Stimulated activated CD8-positive, alpha-beta memory T cell treated with anti-CD3 and anti-CD28 coated beads, Interleukin-4, amount 100 ng/mL, for 1 hour (primary cell): ENCODE measurements at places on chromosomes 7 and 10.

DNA sequence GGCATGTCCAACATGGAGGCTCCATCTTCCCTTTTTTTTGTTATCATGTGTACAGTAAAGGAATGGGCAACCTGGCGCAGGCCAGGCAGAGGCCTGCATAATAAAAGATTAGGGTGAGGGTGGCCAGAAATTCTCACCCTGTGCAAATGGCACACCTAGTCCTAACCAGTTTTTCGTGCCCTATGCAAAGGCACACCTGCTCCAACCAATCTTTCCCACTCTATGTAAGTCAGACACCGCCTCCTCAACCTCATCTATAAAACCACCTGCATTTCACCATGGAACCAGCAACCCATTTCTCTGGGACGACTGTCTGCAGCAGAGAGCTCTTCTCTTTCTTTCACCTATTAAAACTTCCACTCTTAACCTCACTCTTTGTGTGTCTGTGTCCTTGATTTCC lies 16.1 kb downstream of the TBATA start:
- no peak for DNase-seq

- DNase-seq = no peak
Measured at GRCh38 chr10:125014086-125014830, 72.3 kb downstream of the ZRANB1 start.

GRCh38 chr10:18214691-18215563 lies 74.7 kb downstream of the CACNB2 start:
- DNase-seq = no peak

- no peak for DNase-seq
Measured at GRCh38 chr10:70761031-70761601, 24.1 kb downstream of the TBATA start.

DNA sequence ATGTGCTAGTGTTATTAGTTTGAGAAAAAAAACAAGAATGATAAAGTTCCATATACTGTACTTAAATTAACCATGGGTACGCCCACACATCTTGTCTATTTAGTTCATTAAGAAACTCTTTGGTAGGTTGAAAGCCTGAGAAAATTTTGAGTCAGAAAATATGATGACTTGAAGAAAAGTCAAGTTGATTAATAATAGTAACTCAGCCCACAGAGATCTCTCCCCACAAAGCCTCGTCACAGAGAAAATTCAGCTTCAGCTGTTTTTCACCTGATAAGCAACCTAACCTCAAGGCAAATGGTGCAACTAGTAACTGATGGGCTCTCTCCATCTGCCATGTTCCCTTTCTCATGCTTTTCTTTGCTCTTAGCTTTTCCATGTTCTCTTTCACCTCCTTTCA lies 1021.6 kb downstream of the GATA3 start:
- DNase-seq = no peak

DNA sequence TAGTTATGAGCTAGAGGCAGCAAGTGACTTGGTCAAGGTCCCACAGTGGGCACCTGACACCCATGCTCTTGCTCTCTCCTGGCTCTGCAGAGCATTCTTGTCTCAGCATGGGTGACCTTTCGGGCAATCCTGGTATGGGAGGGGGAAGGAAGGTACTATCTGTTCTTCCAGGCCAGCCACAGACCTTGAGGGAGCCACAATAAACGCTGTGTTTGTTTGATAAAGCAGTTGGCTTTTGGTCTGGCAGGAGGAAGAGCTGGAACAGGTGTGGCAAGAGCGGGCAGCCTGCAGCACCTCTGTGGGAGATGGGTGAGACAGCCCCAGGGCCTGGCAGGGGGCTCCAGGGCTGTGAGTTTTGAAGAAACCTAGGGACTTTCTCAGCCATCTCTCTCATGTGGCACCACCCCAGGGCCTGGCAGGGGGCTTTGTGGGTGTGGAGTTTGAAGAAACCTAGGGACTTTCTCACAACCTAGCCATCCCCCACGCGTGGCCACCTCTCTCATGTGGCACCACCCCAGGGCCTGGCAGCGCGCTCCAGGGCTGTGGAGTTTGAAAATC lies 11.4 kb downstream of the CLDN3 start:
- no peak for DNase-seq

DNA sequence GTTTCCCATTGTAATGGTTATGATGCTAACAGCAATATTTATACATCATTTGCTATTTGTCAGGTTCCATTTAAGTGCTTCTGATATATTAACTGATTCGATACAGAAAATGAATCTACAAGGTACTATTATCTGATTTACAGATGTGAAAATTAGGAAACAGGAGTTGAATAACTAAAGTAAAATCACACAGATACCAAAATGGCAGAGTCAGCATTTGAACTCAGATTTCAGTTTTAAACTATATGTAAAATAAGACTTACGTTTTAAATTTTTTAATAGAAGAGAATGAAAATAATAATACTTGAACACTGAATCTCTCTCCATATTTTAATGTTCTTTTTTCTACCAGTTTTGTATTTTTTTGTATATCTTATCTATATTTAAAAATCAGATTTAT lies 313.2 kb downstream of the MDFIC start:
- DNase-seq = no peak

- DNase-seq = no peak
Measured at GRCh38 chr10:33391611-33392465, 57.4 kb upstream of the NRP1 start.

DNA sequence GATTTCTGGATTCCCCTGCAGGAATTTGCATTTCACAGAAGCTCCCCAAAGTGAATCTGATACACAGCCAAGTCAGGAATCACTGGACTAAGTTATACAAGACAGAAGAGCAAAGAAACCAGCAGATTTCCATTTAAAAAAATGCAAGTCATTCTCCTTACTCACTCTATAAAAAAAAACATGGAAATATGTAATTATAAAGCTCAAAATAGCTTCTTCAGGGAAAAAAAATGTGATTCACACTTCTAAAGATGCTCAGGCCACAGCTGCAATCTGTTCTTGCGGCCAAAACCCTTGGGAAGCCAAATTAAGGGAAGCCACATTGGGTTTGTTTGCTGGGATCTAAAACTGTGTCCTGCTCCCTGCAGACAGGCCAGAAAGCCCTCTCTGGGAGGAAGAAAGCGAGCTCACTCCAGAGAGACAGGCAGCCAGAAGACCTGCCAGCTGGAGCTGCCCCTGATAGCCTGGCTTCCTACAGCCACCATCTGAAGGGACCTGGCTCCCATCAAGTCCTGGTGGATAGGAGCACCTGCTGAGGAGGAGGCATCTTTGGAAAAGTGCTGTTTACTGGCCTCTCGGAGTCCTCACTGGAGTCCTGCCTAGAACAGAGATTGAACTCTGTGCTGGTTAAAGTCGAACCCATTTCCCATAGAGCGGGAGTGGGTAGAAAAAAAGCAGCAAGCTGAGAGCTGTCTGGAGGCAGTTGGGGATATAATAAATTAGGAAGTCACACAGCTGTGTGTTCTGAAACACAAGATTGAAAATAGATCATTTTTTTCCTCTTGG lies 359.2 kb upstream of the AOAH start:
- DNase-seq = no peak

- no peak for DNase-seq
Measured at GRCh38 chr10:72719941-72720592, 28.1 kb downstream of the MCU start.

DNA sequence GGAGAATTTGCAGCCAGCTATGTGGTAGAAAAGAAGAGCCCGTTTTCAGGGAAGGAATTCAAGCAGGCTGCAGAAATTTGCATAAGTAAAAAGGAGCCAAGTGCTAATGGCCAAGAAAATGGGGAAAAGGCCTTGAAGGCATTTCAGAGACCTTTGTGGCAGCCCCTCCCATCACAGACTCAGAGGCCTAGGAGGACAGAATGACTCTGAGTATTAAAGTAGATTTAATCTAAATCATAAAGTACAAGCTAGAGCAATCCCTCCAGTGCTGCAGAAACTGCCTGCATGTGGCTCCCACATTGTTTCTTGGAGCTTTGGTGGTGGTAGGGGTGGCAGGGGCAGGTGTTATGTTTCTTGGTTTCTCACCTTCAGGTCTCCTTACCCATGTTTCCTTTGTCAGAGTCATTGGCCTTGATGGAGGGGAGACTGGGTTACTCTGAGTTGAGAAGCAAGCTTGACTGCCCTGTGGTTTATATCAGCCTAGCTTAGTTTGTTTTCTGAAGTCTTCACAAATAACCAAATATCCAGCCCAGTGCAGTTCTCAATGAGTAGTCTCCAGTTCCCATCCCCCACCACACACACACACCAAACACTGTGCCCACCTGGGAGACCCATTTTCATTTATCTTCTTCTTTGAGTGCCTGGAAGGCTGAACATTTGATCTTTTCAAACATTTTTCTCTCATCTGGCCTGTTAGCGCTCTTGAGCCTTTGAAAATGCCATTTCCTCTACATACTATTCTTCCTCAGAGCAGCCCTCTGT lies 34.5 kb downstream of the ITPRIP start:
- DNase-seq = no peak

- no peak for DNase-seq
Measured at GRCh38 chr10:11838298-11838852, 15.2 kb downstream of the PROSER2 start.

DNA sequence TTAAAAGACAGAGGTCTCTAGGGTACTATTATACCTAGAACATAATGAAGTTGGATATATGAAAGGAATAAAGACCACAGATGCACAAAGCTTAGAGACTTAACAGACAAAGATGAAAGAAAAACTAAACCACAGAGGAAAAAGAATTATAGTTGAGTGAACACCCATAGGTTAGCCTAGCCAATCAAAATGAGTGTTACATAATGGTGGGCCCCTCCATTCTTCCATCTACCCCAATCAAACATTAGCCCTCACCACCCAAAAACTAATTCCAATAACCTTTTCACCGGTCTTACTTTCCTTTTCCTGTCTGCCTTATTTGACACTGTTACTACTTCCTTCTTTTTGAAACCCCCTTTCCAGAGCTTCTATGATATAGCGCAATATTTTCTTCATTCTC lies 130.1 kb downstream of the ELMO1 start:
- no peak for DNase-seq

DNA sequence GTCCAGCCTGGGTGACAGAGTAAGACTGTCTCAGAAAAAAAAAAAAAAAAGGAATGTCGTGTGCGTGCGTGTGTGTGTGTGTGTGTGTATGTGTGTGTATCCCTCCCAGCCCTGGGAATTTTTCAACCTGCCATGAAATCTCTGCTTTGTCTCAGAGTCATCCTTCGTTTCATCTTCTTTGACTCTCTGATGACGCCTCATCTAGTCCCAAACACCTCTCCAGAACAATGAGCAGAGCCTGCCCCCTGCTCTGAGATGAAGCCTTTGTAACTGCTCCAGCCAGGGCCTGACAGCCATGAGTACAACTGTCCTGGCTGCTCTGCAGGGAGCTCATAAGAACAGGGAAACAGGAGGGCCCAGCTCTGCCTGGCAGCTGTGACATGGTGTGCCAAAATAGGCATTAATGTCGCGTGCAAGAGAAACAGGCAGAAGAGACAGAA lies 149.5 kb downstream of the FAM107B start:
- no peak for DNase-seq

GRCh38 chr10:77045085-77045484 lies 592.5 kb downstream of the KCNMA1 start:
- no peak for DNase-seq

DNA sequence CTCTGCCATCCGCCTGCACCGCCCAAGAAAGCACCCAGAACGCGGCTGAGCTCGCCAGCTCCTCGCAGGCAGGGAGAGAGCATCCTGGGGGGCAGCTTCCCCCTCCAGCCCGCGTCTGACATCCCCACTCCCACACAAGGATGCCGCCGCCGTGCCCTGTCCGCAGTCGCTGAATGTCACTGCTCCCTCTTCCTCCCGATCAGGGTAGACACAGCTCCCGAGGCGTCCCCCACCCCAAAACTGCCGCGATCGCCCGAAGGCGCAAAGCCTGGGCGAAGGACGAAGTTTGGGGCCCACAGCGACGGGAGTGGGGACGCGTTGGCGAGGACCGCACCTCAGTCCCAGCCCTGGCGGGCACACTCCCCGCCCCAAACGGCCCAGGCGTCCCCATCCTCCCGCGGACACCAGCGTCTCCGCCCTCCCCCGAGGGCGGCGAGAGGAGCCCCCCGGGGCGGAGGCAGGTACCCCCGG lies 1.5 kb upstream of the KAT6B start:
- peak; percentile 14 for DNase-seq

- DNase-seq = no peak
Measured at GRCh38 chr7:13794581-13794980, 194.9 kb downstream of the ETV1 start.

- no peak for DNase-seq
Measured at GRCh38 chr7:24922099-24922773, 57.7 kb downstream of the OSBPL3 start.

DNA sequence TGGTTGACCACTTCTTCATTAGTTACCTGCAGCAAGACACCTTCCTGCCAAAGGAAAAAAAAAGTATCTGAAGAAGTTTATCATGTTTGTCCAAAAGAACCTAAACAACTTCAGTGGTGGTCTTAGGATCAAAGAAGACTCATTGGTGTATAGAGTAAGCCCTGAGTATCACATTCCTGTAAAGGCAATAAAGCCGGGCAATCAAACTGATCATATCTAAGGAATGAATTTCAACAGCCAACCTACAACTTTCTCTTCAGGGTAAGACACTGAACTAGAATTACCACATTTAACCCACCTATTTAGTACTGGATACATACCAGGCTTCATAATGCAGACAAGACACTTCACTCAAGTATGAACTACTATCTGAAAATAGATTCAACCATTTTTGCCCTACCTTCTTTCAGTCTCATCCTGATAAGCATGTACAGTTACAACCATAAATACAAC lies 10.1 kb downstream of the HNRNPA2B1 start:
- DNase-seq = no peak

- DNase-seq = no peak
Measured at GRCh38 chr7:116630357-116630756, 41.6 kb upstream of the MET start.

- no peak for DNase-seq
Measured at GRCh38 chr7:110938165-110938564, 152.8 kb upstream of the LRRN3 start.

DNA sequence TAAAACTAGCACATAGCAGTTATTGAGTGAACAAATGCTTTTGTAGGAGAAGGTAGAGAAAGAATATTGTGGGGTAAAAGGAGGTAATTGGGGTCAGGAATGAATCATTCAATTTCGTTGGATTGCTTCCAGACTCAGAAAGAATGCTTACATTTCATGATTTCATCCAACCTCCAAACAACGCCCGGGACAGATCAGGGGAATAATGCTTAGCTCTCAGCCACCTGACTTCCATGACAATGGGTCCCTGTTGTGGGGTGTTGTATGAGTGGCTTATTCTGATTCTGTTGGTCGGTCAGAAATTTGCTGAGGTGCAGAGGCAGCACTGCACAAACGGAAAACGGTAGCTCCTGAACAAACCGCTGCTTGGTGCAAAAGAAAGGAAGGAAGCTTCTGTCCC lies 24.0 kb upstream of the INPP5F start:
- DNase-seq = no peak

DNA sequence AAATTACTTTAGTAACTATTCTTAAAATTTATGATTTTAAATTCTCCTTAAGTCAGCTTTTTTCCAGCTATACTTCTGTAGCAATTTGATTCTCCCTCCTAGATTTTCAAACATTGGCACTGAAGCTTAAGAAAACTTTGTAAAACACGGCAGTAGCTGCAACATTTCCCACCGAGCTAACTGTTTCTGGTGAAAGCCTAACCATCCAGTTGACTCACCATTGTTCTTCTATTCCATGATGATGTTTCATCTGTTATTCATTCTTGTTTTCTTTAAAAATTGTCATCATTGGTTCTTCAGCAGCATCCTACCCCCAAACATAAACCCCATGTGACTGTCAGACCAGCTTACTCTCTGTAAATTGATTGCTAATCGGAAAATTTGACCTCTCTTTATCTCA lies 312.3 kb downstream of the DGKB start:
- DNase-seq = no peak
